ENCODE measurements at places on chromosomes 2 and 18. TPM values are rescaled to one million over a fixed set of nuclear protein-coding genes. Genes with fewer than 3 reads are reported as not detected.

Gene ZNF513
- total RNA-seq: 8.2 TPM

Gene DSEL
- 0.19 TPM for total RNA-seq

Gene CABYR
- total RNA-seq: 0.86 TPM

Gene ABCG5
- not detected for total RNA-seq

Gene FLACC1
- 1.3 TPM for total RNA-seq

Gene SERPINB10
- total RNA-seq: not detected

Gene ARHGAP15
- total RNA-seq: 36.4 TPM
